ENCODE measurements at places on chromosomes 6 and 20.

- no peak for DNase-seq
Observed at GRCh38 chr6:124055963-124056362, 252.3 kb downstream of the NKAIN2 start.

GRCh38 chr20:64065974-64066343 lies 3.0 kb downstream of the TCEA2 start:
- peak; percentile 62 for DNase-seq

- DNase-seq: no peak
Observed at GRCh38 chr6:36068012-36068392, 40.4 kb downstream of the MAPK14 start.

GRCh38 chr6:56541030-56541600 lies 101.6 kb downstream of the DST start:
- DNase-seq: no peak

DNA sequence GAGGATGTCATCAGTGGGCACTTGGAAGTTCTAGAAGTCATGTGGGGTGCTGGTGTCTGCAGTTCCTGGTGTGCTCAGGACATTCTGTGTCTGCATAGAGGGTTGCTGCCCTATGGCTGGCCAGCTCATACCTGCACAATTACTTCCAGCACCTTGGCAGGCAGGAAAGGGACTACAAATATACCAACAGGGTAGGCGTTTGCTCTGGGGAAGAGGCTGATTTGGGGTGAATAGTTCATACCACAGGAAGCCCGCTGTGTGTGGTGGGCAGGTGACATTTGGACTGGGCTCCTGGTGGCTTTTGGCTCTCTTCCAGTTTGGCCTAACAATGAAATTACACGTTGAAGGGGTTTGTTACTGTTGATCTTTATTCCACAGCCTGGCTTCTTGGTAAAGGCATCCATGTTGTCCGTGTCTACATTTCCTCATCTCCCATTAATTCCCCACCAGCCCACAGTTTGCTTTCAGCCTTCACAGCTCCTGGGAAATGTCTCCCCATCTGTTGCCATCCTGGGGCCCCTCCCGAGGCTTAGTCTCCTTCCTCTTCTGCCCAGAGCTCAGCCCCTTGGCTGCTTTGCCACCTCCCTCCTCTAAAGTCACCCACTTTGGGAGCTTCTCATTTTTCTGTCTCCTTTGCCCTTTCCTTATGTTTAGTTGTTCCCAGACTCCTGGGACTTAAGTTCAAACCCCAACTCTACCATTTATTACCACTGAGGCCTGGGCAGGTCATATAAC lies 88.1 kb downstream of the RSPH3 start:
- no peak for DNase-seq

GRCh38 chr20:52313341-52313963 lies 121.9 kb upstream of the ZFP64 start:
- peak; percentile 7 for DNase-seq

DNA sequence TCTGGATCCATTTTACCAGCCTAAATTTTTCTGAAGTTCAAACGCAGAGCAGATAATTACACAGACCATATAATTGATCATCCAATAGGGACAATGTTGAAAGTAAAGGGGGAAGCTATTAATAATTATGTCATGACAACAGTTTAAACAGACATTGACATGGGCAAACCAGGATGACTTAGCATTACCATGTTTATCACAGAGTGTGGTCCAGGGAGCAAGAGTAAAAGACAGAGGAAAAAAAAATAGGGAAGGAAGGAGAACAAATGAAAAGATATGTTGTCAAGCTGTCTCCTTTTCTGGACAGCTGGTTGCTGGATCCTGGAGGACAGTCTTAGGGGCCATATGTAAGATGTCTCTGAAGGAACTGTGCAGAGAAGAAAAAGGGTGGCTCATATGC lies 69.4 kb upstream of the FBXL4 start:
- no peak for DNase-seq

- DNase-seq: no peak
Observed at GRCh38 chr6:130761286-130761685, 65.9 kb upstream of the SMLR1 start.

DNA sequence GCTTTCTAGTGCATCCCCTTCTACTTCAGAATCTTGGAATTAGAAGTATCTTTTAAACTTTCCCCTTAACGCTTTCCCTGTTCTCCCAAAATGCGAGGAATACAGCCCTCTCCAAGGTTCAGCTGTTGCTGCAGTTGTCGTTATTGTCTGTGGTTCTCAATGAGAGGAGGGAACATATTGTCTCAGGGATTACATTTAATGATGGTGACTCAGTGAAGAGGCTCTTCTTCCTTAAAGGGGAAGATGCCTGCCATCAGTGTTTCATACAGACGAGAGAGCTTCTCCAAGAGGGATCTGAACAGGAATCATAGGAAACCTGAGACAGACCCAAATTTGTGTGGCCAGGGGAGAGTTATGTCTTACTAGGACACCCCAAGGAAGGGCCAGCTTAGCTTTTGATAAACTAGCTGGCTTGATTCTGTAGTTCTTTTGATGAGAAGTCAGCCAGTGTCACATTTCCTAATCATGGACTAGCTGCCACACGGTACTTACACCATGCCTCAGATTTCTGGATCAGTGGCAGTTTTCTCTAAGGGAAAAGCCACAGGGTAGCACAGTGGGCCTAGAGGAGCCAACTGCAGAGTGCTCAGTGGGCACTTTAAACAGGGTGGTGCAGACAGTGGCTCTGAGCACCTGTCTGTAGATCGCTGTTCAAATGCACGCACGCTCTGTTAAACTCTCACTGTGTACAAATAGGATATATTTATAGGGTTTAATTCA lies 59.7 kb upstream of the TMEM181 start:
- no peak for DNase-seq

DNA sequence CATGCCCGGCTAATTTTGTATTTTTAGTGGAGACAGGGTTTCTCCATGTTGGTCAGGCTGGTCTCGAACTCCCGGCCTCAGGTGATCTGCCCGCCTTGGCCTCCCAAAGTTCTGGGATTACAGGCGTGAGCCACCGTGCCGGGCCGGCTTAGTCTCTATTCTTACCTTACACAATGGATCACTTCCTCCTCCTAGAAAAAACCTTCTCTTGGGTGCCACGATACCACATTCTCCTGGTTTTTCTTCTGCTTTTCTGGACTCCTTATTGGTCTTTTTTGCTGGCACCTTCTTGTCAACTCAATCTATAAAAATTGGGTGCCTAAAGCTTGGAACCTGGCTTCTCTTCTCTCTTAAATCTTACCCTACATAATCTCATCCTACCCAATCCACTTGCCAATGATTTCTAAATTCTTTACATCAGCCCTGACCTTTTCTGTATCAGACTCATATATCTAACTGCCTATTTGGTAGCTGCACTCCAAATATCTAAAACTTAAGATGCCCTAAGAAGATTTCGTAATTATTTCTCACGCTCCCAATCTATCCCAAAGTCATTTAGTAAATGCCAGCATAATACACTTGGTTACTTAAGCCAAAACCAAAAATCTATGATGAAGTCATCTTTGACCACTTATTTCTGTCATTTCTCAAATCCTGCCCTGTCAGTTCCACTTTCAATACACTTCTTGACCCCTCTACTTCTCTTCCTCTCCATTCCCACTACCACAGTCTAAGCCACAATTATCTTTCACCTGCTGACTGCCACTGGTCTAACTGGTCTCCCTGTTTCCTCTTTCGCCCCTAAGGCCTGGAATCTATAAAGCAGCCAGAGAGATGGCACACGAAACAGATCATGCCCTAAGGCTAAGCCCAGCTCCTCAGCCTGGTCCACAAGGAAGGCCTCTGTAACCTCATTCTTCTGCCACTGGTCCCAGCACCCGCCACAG lies 43.2 kb downstream of the ELMO2 start:
- no peak for DNase-seq

DNA sequence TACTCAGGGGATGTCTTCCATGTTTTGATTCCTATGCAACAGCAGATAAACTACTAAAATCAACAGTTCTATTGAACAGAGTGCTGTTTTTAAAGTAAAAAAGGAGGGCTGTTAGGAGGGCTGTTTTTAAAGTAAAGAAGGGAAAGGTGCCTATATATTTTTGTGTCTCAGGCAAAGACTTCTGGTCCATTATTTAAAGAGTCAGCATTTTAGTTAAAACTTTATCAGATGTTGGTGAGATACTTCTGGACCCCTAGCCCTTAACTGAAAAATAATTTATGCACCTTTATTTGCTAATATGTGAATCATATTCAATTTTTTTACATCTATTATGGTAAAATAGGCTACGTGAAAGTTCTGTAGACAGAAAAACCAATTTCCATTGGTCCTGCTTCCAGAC lies 144.8 kb downstream of the MOXD1 start:
- DNase-seq: no peak

DNA sequence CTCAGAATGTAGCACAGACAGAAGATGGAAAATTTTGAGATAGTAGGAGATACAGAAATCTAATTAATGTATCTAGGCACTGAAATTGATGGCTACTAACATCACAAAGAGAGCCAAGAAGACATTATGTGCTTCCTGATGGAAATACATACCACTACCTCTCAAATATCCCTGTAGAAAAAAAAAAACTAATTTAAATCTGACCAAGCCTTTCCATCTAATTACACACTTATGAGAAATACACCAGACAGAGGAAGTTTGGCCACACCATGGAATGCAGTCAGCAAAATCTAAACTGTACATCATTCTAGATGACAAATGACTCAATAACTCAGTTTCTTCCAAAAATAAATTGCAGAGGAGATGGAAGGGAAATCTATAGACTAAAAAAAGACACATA lies 18.9 kb downstream of the VPS52 start:
- no peak for DNase-seq

GRCh38 chr20:62063981-62064769 lies 1.5 kb downstream of the TAF4 start:
- DNase-seq: no peak

GRCh38 chr6:16183187-16183664 lies 54.3 kb downstream of the MYLIP start:
- DNase-seq: peak; percentile 52

- DNase-seq: no peak
Observed at GRCh38 chr6:52546192-52546591, 30.7 kb downstream of the TRAM2 start.

DNA sequence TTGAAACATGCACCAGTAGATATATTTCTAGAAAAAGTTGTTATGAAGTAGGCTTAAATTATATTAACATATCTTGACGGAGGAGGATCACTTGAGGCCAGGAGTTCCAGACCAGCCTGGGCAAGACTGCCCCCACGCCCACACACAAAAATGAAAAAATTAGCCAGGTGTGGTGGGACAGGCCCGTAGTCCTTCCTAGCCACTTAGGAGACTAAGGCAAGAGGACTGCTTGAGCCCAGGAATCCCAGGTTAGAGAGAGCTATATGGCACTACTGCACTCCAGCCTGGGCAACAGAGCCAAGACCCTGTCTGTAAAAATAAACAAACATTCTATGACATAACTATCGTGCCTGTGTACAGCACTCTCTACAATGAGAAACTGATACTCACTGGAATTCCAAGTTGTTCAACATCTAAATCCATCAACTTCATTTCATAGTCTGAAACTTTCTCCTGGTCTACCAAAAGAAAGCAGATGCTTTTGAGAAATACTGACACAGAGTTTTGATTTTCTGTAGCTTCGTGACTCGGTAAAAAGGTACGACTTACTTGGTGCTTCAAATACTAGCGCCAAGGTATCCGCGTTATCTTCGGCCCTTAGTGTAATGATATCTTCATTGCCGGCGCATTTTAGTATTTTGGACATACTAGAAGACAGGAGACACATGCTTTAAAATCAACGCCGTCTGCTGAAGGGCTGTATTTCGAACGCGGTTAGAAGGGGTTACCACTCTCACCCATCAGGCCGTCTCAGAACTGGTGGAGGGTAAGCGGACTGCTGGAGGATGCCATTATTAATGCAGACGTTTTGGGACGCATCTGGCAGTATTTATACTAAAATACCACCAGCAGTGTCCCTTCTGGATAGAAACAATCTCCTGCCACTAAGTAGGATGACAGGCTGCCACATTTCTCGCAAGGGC lies 1.3 kb downstream of the PCNA start:
- no peak for DNase-seq

- no peak for DNase-seq
Observed at GRCh38 chr20:49386848-49387580, 95.5 kb downstream of the KCNB1 start.

GRCh38 chr6:44966449-44967092 lies 361.6 kb upstream of the RUNX2 start:
- DNase-seq: peak; percentile 65

DNA sequence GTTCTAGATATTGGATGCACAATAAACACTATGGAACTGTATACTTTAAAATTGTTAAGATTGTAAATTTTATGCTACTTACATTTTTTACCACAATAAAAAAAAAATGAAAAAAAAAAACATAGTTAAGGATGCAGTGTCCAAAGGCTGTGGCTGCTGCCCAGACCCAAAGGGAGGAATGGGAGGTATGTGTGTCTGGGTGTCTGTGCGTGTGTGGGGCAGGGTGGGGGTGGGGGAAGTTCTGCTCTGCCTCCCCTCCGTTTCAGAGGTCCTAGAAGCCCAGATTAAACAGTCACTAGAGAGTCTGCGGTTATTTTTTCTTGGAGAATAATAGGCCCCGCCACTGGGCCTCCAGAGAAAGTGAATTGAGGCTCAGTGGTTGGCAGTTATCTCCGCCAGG lies 136.4 kb upstream of the ARMC2 start:
- no peak for DNase-seq

GRCh38 chr6:2750832-2751231 lies at the start of gene MYLK4:
TSS of gene MYLK4 (minus strand) at chr6:2750922. CDS start at chr6:2749294, 1,628 bp downstream.
- no peak for DNase-seq

DNA sequence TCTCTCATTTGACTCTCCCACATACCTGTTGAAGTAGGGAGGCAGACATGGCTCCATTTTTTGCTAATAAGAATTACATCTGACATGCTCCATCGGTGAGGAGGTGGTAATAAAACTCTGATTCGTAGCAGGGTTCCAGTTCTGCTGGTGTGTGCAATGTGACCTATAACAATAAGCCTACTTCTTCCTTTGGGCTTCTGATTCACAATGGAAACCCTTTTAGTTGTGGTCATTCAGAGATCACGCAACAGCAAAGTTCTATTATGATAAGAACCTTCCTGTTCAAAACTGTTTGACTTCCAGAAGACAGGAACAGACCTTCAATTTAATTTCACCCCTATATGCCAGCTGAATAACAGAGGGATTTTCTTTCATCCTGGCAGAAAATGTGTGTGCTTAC lies 31.4 kb upstream of the GSTA4 start:
- DNase-seq: no peak

- DNase-seq: peak; percentile 29
Observed at GRCh38 chr20:56995635-56996075, 270.8 kb downstream of the BMP7 start.

- no peak for DNase-seq
Observed at GRCh38 chr6:13203145-13203544, 125.2 kb downstream of the TBC1D7 start.

DNA sequence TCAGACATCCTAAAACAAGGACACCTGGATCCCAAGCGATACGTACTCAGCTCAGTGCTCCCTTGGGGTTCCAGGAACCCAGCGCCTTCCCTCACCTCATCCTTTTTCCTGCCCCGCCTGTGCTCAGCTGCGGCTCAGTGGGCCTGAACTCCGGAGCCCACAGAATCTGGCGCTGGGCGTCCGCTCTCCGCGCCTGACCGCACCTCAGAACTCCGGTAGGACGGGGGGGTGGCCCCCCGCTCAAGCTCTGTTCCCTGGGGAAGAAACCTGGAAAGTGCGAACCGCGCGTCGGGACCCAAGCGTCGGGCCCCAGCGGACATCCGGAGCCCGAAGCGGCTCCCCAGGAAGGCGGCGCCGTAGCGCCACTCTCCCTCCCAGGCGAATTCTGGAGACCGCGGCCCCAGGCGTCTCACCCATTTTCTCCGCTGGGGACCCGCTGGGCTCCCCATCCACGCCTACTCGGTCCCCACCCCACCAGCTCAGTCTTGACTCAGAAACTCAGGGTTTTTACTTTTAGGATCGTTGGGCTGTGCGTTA lies 336 bp upstream of the LY6G5C start:
- no peak for DNase-seq
